D721Med (cell line): ENCODE measurements at places on chromosomes 13 and 19.
A peak's percentile ranks its signal among the peaks of the same experiment; 100 is the strongest.

- DNase-seq, result no peak
These were observed 36.7 kb downstream of the FAAP24 start for GRCh38 chr19:33008738-33009137.

- DNase-seq, result peak; percentile 58
These were observed 25.2 kb upstream of the ZNF845 start for GRCh38 chr19:53308339-53308811.

DNA sequence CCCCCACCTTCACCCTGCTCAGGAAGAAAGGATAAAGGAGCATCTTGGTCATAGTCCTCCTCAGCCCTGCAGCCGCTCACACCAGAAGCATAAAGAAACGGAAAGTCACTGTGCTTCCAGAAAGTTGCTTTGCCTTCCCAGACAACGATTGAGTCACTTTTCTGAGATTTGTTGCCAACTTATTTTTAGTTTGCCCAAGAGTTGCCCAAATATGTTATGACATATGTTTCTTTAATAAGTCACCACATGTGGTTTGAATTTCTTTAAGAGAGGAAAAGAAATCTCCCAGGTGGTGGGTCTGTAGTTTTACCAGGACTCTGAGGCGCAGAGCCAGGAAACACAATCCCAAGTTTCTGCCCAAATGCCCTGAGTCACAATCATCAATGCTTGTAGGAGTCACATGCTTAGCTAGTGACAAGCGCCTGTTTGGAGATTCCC lies 63.4 kb upstream of the LRCH1 start:
- DNase-seq, result no peak

DNA sequence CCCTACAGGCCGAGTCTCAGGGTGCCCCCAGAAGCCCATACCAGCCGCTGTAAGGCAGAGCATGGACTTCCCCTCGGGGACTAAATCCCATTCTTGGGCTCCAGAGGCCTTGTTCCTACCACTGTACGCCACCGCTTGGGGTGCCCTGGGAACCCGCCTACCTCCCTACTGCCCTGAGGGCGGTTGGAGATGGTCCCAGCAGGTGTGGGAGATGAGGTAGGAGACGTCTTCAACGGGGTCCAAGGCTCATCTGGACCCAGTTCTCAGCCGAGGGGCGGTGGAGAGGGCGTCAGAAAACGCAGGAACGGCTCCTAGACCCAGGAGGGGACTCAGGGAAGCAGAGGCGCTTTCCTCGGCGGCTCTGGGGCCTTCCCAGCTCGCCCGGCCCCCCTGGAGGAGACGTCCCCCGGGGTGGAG lies 833 bp upstream of the ZIK1 start:
- no peak for DNase-seq

GRCh38 chr19:1171755-1172352 lies 2.2 kb downstream of the SBNO2 start:
- no peak for DNase-seq
